ENCODE measurements at places on chromosomes 4 and X. TPM values are rescaled to one million over a fixed set of nuclear protein-coding genes. Genes with fewer than 3 reads are reported as not detected.

Gene ZNF732
- 0.55 TPM for total RNA-seq

Gene HSFX2
- not detected for total RNA-seq

Gene XAGE1A
- total RNA-seq, result not detected

Gene PABPC5
- total RNA-seq, result not detected

Gene AFM
- total RNA-seq, result not detected

Gene DIPK2B
- total RNA-seq, result not detected

GRCh38 chrX:107716118-107716684 lies 59.4 kb downstream of the TSC22D3 start:
- DNase-seq, result no peak

DNA sequence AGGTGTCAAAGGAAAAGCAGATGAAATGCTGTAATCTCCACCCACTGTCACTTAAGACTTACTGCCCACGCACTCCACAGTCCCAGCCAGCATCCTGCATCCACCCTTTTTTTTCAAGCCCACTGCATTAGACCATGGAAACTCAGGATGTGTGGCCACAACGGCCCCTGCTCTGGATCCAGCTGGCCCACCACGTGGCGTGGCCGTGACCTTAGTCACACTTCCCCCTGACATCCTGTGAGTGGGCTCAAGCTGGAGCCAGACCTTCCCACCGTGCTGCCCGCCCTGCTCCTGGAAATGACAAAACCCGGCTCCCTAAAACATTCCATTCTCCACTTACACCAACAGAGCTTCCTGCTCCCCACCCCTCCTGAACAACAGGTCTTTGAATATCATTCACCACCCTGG lies 588.3 kb upstream of the DIPK2B start:
- DNase-seq, result no peak
